ENCODE measurements at places on chromosomes 6 and 20.
A peak's percentile ranks its signal among the peaks of the same experiment; 100 is the strongest.

DNA sequence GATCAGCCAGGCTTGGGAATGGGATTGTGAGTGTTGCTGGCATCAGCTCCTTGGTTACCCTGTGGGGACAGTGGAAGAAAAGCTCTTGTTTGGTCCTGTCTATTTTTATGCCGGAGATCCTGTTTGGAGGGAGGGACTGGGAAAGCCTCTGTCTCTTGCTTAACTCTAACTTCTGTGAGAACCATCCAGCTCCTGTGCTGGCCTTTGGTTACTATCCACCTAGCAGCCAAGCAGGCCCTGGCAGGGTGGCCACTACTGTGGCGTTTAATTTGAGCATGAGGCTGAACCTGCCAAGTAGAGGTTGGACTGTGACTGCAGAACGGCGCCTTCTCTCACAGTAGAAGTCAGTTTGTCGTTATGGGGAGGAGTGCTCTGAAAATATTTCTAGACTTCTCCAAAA, 193.3 kb downstream of the UTRN start:
- DNase-seq: no peak

GRCh38 chr6:75657327-75657726, 55.6 kb downstream of the SENP6 start:
- no peak for DNase-seq

DNA sequence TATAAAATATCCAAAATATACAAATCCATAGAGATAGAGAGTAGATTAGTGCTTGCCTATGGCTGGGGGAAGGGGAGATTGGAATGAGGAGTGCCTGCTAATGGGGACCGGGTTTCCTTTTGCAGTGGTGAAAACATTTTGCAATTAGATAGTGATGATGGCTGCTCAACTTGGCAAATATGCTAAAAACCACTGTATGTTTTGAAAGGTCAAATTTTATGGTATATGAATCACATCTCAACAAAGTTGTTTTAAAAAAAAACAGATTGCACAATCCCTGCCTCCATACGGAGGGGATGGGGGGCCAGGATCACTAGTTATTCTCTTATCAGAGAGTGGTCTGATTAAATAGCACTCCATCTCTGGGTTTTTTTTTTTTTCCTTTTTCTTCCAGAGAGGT, 76.9 kb upstream of the RIPOR2 start:
- no peak for DNase-seq

DNA sequence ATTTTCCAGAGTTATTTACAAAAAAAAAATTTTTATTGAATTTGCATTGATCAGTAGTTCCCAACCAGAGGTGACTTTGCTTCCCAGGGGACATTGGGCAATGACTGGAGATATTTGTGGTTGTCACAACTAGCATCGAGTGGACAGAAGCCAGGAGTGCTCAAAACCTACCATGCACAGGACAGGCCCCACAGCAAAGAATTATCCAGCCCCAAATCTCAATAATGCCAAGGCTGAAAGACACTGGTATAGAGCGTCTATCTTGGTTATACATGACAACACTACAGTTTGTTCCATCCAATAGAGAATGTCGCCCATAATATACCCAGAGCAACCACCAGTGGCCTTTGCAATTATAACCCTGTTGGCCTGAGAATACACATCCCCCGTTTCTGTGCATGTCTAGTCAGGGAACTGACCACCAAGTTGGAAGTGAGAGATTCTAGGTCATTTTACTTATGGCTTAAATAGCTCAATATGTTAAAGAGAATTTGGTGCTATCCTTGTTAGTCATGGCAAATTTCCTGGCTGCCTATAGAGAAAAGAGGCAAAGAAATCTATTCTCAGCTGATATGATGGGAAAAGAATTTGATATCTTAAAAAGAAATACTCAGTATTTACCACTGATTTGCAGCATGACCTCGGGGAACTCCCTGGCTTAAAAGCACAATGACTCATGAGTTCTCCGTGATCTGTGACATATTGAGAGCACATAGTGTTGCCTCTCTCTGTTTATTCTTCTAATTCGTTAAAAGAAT, 76.0 kb upstream of the ADTRP start:
- no peak for DNase-seq

- peak; percentile 44 for DNase-seq
These were observed 663 bp downstream of the LST1 start for GRCh38 chr6:31586599-31587281.

DNA sequence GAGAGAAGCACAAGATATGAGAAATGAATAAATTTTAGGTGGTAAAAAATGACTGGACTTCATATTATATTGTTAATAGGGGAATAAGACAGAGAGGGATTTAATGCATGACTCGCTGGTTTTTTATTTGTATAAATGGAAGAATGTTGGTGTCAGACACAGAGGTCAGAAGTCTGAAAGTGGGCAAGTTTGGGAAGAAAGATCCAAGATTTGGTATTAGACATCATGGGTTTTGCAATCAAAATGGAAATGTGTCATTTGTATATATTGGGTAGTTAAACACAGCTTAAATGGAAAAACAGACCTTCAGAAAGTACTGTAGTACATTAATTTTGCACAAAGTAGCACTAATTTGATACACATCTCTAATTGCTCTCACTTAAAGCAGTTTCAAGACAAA, 96.2 kb downstream of the EYA4 start:
- DNase-seq: no peak

GRCh38 chr6:164336455-164336854, 921.9 kb downstream of the QKI start:
- DNase-seq: no peak

GRCh38 chr6:32184084-32184640, at the start of gene AGER:
TSS of gene AGER (minus strand) at chr6:32184253. CDS start at chr6:32184222, 31 bp downstream.
- no peak for DNase-seq

GRCh38 chr6:165081944-165082532, 227.4 kb downstream of the C6orf118 start:
- DNase-seq: no peak

DNA sequence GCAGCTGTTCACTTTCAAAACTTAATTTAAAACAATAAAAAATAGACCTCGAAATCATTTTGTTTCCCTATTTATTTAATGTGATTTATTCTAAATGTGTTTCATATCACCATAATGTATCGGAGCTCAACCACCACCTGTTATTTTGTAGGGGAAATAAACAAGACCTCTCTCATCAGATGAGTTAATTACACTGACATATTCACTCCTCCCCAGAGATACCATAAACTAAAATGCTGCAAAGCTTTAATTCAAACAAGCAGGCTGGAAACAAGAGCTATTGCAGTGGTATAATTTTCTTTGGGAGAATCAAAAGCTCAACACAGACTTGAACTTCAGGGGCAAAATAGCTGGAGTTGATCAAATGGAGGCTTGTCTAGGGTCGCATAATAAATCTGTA, 303.5 kb upstream of the TSHZ2 start:
- no peak for DNase-seq

DNA sequence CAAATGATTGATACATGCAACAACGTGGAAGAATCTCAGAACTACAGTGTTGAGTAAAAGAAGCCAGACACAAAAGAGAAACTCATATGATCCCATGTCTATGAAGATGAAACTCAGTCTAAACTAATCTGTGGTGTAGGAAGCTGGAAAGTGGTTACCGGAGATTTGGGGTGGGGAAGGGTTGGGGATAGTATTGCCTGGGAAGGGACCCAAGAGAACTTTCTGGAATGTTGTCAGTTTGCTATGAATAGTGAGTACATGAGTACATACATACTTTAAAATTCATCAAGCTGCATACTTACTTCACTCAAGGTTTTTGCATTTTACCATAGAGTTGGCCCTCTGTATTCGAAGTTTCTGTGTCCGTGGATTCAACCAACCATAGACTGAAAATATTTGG, 106.0 kb downstream of the SAMD5 start:
- no peak for DNase-seq

GRCh38 chr20:5474646-5475550, 158.1 kb upstream of the PROKR2 start:
- no peak for DNase-seq

DNA sequence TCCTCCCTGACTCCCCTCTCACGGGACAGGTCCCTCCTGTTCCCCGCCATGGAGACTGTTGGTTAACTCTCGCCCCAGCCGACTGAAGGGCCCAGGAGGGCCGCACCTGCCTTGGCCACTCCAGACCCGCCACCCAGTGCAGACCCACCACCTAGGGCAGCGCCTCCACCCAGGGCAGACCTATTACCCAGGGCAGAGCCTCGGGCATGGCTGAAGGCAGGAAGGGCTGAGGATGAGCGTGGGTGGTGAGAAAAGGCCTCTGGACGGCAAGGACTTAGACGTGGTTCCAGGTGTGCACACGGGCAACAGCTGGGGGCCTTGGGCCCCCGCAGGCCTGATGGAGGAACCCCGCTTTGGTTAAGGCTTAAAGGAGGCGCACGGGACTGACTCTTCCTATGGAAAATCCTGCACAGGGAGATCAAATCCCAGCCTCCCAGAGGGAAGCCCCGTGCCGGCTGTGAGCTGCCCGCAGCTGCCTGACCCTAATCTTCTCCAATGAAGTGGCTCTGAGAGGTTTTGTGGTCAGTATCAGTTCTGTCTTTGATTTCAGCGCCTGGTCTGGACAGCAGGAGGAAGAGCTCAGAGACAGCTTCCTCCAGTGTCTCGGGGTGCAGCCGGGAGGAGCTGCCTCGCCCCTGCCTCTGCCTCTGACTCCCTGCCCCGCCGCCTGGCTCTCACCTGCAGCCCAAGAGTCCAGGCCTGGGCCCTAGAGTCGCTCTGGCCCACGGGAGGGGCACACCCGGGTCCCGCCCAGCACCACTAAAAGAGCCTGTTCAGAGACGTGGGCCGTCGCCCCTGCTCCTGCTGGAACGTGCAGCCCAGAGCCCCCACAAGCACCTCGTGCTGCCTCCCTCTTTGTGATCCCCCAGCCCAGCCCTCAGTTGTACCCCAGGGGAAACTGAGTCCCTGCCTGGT, 12.1 kb upstream of the CHRNA4 start:
- DNase-seq: no peak

- no peak for DNase-seq
These were observed 43.4 kb upstream of the TRAM2 start for GRCh38 chr6:52620055-52620905.

DNA sequence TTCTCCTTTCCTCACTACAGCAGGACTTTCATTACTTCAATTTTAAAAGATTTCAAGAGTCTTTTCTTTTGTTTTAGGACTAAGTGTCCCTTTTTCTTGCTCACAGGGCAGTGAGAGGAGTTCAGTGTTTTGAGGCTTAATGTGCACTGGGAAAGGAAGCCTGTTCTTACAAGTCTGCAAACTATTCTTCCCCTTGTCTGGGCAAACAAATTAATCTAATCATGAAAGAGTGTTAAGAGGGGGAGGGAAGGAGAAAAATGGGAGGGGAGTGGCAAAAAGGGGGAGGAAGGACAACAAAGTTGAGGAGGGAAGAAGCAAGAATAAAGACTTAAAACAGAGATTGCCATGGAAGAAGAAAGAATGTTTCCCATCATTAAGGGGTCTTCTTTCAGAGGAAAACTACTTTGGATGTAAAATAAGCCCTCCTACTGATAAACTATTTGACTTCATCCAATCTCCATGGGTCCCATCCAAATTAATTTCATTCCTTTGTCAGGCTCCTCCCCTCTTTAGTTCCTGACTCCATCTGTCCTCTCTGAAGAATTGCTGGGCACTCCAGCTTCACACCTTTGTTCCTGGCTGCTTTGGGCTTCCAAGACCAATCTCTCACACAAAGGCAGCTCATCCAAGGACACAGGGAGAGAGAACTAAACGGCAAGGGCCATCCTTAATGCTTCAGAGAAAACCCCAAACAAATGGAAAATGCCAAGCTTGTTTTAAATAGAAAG, 244.5 kb downstream of the TPBG start:
- DNase-seq: no peak

DNA sequence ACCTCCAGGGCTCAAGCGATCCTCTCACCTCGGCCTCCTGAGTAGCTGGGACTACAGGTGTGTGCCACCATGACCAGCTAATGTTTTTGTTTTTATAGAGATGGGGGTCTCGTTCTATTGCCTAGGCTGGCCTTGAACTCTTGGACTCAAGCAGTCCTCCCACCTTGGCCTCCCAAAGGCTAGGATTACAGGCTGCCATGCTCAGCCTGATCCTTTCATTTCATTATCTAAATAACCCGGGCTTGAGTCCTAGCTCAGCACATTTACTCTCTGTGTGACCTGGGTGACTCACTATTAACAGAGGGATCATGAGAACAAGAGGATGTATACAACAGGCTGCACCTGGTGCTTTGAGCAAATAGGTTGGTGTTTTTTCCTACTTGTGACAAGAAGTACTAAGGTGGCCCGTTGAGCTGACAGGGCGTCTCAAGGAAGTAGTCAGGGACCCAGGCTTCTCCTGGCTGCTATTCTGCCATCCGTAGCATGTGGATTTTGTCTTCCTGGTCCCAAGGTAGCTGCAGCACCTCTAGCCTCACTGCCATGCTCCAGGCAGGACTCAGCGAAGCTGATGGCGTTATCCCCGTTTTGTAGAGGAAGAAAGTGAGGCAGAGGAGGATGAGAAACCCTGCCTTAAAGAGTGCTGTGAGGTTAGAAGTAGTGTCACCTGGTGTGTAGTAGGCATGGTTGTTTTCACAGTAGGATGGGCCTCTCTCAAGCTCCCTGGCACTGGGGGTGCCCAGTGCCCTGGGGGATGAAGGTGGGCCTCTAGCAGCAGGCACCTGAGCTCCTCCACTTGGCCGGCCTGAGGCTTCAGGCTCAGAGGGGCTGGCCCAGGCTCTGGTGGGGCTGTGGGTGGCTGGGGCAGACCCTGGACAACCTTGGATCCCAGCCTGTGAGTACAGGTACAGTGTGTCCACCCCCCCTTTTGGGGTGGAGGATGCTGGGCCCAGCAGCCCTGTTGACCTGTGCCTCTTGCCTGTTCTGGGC, 62.4 kb downstream of the ADNP start:
- no peak for DNase-seq

DNA sequence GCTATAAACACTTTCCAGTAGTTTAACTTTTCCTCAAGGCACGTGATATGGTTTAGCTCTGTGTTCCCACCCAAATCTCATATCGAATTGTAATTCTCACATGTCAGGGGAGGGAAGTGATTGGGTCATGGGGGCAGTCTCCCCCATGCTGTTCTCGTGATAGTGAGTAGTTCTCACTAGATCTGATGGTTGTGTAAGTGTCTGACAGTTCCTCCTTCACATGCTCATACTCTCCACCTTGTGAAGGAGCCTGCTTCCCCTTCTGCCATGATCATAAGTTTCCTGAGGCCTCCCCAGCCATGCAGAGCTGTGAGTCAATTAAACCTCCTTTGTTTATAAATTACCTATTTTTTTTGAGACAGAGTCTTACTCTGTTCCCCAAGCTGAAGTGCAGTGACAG, 127.9 kb downstream of the DTNBP1 start:
- no peak for DNase-seq

GRCh38 chr6:112839525-112839961, 492.4 kb downstream of the RFPL4B start:
- no peak for DNase-seq

GRCh38 chr6:119195848-119196247, 117.4 kb upstream of the FAM184A start:
- DNase-seq: no peak

DNA sequence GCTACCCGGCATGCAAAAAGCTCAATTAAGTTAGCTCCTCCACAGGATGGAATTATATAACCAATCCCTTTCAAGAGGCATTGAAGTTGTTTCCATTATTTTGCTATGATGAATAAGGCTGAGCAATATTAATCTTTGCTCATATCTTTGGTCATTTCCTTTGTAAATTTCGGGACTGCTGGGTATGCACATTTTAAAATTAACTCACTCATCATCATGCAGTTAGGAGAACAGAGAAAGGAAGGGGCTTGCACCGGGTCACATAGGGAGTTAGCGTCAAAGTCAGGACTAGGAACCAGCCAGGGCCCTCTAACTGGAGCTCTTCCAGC, 430 bp upstream of the FAM110A start:
- DNase-seq: no peak

Measured in effector memory CD8-positive, alpha-beta T cell (primary cell).